CD8-positive, alpha-beta memory T cell (primary cell): ENCODE measurements at places on chromosomes 4 and X.

DNA sequence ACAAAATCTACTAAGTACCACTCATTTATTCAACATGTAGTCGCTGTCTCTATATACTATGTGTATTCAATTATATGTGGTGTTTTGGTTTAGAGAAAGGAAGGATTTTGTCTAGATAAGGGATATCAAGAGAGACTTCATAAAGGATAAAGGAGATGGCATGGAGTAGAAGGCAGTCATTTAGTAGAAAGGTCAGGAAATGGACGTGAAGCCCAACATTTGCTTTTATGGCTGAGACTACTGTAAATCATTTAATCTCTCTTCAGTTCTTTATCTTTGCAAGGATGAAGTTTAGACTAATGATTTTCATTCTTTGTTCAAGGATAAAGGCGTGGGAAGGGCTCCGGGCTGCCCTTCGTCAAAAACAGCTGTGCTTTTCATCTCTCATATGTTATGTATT is 25.2 kb downstream of the IL2 start:
- DNase-seq: no peak

DNA sequence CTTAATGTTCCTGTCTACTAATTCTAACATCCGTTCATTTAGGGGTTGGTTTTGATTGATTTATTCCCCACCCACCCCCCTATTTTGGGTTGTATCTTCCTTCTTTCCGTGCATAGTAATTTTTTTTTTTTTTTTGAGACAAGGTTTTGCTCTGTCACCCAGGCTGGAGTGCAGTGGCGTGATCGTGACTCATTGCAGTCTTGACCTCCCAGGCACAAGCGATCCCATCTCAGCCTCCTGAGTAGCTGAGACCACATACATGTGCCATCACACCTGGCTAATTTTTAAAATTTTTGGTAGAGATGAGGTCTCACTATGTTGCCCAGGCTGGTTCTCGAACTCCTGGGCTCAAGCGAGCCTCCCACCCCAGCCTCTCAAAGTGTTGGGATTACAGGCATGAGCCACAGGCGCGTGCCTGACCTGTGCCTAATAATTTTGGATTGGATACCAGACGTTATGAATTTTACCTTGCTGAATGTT is 79.9 kb downstream of the ZFX start:
- DNase-seq: no peak

GRCh38 chrX:22674932-22675331 is 324.8 kb upstream of the DDX53 start:
- DNase-seq: no peak

- DNase-seq: no peak
Measured at GRCh38 chrX:28058901-28059300, 77.7 kb upstream of the DCAF8L1 start.

GRCh38 chr4:138912704-138913340 is 102.8 kb upstream of the NOCT start:
- no peak for DNase-seq

DNA sequence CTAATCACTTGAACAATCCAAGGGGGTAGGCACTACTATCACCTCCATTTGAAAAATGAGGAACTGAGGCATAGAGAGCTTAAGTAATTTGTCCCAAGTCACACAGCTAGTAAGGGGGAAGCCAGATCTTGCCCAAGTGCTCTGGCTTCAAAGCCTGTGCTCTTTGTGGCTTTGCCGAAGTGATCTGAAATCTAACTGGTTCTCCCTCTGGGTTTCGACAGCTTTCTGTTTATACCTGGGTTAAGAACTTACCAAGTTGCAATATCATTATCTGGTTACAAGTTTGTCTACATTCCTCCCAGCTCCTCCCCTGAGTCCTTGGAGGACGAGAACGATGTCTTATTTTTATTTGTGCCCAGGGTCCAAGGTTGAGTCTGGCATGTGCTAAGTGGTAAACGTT is 125.3 kb upstream of the RAI2 start:
- DNase-seq: no peak

DNA sequence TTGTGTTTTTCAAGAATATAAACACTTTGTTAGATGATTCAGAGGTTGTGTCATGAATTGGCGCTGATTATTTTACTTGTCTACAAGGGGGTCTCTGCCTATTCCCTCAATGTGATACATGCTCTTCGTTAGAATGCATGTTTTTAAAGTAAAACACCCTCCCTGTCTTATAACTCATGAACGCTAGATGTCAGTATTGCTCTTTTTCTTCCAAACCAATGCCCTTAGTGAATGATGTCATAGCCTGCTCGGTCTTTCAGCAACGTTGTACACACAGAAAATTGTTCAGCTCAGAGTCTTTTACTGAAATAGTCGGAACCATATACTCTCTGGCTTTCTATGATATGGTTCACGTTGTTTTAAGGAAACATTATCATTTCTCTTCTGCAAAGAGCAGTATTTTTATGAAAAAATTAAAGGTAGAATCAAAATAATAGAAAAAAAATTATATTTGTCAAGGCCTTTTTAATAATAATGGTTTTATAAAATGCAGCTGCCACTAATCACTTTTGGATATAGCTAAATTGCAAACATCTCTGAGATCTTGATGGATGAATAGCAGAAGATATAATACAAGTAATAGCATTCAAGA is 292.9 kb downstream of the TLL1 start:
- DNase-seq: no peak
